ENCODE measurements at places on chromosomes 6 and 20.

DNA sequence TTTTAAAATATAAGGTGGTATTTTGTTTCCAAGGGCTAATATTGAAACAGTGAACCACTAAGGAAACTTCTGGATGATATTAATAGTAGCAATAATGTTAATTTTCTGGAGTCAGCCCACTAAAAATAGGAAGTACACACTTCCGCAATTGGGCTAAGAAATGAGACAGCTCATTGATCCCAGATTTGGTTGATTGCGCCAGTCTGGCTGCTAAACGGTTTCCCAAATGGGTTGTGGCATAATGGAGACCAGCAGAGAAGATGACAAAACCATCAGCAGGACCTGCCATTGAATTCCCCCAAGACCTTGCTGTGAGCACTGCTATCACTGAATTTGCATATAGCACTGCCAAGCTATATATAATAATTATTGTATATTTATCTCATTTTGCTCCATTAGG, 71.2 kb upstream of the SGK1 start:
- no peak for DNase-seq

DNA sequence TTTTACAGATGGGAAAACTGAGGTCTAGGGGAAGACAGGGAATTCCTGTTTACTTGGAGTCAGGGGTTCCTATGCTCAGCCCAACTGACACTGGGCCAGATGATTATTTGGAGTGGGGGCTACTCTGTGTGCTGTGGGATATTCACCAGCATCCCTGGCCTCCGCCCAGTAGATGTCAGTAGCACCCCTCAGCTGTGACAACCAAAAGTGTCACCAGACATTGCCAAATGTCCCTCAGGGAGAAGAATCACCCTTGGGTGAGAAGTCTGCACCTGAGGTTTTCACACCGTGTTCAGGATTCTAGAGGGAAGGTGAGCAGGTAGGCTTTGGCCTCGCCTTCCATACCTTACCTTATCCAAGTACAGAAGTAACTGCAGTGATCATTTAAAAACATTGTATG, 27.6 kb downstream of the CDH26 start:
- no peak for DNase-seq

DNA sequence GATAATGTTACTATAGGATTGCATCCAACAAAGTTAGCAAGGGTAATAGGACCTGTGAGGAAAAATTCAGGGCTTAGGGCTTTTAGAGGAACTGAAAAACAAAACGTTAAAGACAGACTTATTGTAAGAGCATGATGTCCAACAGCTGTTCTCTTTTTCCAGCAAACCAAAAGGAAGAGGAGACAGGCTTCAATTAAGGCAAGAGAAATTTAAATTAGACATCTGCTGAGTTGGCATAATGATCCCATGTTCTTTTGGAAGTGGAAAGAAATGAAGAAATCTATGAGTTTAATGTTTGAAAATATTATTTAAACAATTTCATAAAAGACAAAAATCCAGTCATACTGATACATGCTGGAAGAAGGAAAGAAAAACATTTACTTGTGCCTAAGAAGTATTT, 95.7 kb upstream of the HMGCLL1 start:
- no peak for DNase-seq

GRCh38 chr6:28980137-28980851, 24.8 kb downstream of the ZNF311 start:
- DNase-seq: no peak

GRCh38 chr6:158669145-158670035, 19.5 kb downstream of the SYTL3 start:
- no peak for DNase-seq

DNA sequence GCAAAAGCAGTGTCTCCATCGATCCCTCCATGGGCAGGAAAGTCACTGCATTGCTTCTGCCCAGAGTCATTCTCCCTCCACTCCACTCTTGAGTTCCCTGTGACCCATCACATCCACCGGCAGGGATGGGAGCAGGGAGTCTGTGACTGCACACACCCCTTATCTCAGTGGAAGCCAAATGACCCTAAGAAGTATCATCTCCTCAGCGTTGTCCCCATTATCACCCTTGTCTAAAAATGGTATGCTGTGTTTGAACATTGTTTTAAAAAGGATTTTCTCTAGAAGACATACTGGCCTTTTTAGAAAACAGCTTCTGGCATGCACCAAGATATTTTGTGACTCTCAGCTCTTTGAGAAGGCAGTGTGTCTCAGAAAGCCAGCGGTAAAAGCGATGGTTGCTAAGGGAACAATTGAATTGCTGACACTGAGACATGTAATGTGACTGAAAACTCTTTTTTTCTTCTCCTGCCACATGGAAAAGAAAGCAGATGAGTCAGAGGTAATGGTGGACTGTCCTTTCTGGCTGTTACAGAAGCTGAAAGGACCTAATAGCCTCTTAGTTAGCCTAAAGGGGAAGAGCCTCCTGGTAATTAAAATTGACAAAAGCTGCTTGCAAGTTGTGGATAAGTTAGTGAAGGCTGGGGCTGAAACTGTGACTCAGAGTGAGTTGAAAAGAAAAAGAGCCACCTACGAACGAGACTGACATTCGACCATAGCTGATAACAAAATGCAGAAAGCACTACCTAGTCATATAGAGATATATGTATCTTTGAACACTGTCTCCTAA, 120.5 kb downstream of the MAP3K7 start:
- DNase-seq: no peak

GRCh38 chr20:63315731-63316491, 22.9 kb downstream of the COL20A1 start:
- no peak for DNase-seq

DNA sequence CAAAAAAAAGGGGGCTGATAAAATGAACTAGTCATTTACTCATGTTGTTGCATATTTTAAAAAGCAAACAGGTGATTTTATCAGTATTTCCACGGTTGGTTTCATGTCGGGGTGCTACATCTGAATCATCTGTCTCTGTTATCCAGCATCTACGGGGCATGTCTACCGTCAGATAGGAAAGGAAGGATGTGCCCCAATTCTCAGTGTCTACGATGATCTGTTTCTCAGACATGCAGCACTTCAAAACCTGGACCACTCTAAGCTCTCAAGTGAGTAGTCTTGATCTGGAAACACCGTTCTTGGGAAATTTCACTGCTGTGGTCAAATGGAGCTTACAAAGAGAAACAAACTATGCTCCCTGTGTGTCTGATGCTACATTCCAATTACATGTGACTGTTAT, 240.3 kb upstream of the TAB2 start:
- DNase-seq: no peak

- no peak for DNase-seq
Observed at GRCh38 chr20:19024296-19025035, 188.0 kb upstream of the SLC24A3 start.

DNA sequence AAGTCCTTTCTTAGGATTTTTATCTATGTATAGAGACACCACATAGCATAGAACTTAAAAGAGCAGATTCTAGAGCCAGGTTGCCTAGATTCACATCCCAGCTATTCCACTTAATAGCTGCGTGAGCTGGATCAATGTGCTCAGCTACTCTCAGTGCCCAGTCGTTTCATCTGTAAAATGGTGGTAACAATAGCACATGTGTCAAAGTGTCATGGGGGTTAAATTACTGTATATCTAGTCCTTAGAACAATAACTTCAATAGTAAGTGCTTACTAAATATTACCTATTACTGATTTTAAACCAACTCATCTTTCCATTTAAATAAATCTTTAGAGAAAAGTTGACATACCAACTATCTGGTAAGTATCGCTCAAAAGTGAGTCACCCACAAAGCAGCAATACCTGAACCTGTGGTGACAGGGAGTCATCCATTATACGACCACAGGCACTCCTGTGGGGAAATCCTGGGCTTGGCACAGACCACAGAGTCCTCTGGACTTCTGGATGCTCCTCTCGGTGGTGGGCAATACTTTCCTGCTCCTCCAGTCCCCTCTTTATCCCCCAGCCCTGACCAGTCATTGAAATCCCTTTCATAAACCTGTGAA, 154.8 kb downstream of the PDSS2 start:
- DNase-seq: no peak

GRCh38 chr6:144343701-144344428, 58.7 kb downstream of the UTRN start:
- no peak for DNase-seq

GRCh38 chr6:129567374-129567773, 142.6 kb downstream of the ARHGAP18 start:
- no peak for DNase-seq

GRCh38 chr6:116963972-116964371, 86.9 kb downstream of the RFX6 start:
- no peak for DNase-seq

- DNase-seq: no peak
Observed at GRCh38 chr6:138410972-138411880, 7.2 kb downstream of the HEBP2 start.

DNA sequence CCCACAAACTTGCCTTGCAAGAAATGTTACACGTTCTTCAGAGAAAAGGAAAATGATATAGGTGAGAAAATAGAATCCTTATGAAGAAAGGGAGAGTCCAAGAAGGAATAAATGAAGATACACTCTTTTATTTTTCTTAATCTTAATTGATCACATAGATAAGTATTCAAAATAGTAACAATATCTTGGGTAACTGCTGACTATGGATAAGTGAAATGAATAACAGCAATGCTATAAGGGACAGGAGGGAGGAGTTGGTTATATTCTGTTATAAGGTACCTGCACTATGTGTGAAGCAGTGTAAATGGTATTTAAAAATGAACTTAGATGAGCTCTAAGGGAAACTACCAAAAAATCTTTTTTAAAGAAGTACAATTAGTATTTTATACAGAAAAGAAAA, 38.3 kb downstream of the RANBP9 start:
- DNase-seq: no peak

- DNase-seq: peak; percentile 81
Observed at GRCh38 chr6:70955441-70956190, 1.2 kb downstream of the B3GAT2 start.

DNA sequence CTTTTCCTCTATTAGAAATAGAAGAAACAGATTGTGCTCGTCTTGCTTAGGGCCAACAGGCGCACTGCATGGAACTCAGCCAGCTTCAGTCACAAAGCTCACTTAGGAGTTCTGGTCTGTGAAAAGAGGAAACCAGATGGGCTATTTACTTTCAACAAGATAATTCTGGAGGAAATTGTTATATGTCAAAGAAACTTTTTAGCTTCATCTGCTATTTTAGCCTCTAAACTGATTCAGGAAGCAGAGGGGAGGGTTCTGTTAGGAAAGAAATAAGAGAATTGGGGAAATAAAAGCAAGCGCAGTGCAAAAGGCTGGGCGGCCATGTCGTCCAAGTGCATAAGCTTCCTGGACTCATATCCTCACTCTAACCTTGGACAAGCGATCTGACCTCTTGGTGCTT, 21.3 kb downstream of the PRKN start:
- DNase-seq: no peak

- no peak for DNase-seq
Observed at GRCh38 chr6:90415178-90415577, 118.5 kb upstream of the BACH2 start.

- DNase-seq: no peak
Observed at GRCh38 chr6:26555505-26556262, 17.5 kb downstream of the HMGN4 start.

DNA sequence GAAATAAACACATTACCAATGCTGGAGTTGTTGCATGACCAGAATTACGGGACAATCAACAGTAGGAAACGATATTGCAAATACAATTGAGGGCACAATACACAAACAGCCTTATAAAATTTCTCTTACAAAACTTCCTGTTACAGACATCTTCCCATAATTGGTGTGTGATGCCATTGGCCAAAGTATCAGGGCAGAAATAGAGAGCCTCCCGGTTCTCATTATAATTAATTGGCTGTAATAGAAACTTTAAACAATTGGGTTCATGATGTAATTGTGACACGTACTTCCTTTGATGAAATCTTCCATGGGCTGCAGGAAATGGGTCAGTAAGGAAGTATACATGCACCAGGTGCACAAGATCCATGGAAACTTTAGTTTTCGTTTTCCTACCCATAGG, 40.3 kb upstream of the RALGAPA2 start:
- no peak for DNase-seq

DNA sequence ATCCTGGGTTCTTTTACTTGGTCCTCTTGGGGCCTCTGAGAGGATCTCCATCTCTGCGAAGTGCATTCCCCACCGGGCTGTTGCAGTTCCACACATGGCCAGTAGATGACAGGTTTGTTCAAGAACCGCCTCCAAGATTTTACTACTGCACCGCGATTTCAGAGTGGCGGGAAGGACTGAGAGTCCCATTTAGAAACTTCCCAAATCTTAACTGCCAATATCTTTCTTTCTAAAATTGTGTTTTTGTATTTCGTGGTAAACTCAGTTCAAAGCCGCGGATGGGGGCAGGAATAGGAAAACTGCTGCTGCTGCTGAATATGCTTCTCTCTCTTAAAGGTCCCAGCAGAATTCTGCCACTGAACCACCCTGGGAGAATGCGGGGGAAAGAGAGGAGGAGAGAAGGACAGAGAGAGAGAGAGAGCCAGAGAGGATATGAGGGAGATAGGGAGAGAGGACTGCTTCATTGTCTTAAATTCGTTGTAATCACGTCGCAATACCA, 8.6 kb upstream of the BTNL2 start:
- peak; percentile 69 for DNase-seq

DNA sequence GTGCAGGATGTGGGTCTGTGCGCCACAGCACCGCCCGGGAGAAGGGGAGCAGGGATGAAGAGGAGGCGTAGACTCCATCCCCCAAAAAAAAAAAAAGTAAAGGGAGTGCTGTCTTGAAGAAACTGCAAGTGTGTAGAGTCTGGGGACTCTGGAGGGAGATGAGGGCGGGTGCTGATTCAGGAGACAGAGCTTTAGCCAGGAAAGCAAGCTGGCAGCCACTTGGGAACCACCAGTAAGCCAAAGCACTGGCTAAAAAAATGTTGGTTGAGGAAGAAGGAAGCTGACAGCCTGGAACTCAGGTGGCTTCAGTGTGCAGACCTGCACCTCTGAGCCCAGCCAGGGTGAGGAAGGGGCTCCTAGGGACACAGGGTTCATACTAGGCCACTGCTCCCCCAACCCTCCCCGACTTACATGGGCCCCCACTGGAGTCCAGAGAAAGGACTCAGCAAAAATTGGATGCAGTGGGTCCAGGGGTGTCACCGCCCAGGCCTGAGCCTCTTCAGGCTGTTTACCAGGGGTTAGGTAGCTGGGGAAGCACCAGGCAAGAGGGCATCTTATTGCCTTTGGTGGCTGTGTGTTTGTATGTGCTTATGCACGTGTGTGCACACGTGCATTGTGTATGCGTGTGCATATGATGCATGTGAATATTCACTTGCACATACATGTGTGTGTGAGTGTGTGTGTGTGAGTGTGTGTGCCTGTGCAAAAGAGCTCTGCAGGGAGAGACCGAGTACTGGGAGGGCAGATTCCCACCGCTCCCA, 153.5 kb upstream of the MLN start:
- DNase-seq: no peak

DNA sequence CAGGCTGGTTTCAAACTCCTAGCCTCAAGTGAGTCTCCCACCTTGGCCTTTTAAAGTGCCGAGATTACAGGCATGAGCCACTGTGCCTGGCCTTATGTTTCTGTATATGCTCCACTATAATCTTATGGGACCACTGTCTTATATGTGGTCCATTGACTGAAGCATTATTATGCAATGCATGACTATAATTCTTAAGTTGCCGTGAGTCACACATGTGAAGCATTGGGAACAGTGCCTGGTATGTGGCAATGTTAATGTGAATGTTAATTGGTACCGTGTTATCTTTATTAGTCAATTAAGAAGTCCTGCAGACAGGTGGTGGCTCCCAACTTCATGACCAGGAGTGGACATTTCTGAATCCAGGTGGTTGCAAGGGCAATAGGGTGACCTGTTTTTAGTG, 14.7 kb upstream of the ASXL1 start:
- no peak for DNase-seq

All from T-helper 9 cell (primary cell).